AG04450 (cell line): ENCODE measurements at places on chromosomes 3 and 15.

GRCh38 chr3:50347187-50347813 is 1.8 kb upstream of the ZMYND10 start:
- no peak for DNase-seq

- no peak for DNase-seq
Measured at GRCh38 chr3:128176276-128176833, 23.1 kb downstream of the EEFSEC start.

- DNase-seq = no peak
Measured at GRCh38 chr15:58369956-58370355, 61.8 kb upstream of the LIPC start.

GRCh38 chr3:101292027-101292426 is 28.3 kb downstream of the IMPG2 start:
- peak; percentile 8 for DNase-seq

DNA sequence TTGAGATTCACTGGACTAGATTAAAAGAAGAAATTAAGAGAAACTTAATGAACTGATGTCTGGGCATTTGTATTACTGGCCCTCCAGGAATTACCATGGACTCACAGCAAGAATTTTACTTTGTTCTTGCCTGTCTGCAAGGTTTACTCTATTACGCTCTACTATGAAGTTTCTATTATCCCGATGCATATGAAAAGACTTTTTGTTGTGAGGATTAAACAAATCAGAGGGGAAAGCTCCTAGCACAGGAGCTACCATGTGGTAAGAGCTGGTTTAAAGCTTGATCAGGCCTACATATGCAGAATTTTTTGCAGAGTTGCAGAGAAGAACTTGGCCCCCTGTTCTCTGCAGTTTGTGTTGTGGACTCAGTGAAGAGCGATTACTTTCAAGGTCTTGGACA is 61.7 kb upstream of the PTX3 start:
- no peak for DNase-seq

- peak; percentile 57 for DNase-seq
Measured at GRCh38 chr15:66815318-66815717, 113.3 kb downstream of the SMAD6 start.

DNA sequence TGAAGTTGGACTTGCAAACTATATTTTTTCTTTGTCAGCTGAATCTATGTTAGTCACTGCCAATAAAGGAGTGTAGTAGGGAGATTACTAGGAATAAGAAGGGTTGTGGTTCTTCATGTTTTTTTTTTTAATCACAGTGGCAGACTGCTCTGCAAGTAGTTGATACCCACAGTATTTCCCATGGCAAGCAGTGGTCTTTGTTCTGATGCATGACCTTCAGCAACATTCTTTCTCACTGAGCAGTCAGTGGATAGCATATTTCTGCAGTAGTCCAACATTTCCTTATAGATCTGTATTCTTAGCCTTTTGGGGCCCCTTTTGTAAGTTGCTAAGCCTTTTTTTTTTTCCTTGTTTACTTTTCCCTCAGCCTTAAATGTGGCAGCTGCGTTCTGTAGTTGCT is 151.1 kb downstream of the DOCK3 start:
- DNase-seq = no peak

GRCh38 chr15:85615930-85616329 is 178.8 kb downstream of the KLHL25 start:
- DNase-seq = no peak

DNA sequence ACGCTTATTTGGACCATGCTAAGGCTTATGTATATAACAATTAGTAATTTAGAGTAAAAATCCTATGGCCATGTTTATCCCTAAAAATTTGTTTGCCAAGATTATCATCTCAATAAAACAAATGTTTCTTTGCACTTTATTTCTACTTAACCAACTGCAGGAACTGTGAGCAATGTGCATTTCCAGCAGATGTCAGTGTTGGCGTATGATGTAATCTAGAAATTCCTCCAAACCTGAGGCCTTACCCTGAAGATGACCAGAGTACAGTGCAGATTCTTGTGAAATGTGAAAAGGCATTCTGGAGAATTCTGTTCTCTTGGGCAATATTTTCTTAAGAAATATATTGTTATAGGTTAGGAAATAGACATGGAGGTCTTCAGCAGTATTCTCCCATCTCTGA is 205.9 kb downstream of the MBNL1 start:
- DNase-seq = no peak

GRCh38 chr3:132180337-132180791 is 136.8 kb upstream of the ACP3 start:
- peak; percentile 20 for DNase-seq

DNA sequence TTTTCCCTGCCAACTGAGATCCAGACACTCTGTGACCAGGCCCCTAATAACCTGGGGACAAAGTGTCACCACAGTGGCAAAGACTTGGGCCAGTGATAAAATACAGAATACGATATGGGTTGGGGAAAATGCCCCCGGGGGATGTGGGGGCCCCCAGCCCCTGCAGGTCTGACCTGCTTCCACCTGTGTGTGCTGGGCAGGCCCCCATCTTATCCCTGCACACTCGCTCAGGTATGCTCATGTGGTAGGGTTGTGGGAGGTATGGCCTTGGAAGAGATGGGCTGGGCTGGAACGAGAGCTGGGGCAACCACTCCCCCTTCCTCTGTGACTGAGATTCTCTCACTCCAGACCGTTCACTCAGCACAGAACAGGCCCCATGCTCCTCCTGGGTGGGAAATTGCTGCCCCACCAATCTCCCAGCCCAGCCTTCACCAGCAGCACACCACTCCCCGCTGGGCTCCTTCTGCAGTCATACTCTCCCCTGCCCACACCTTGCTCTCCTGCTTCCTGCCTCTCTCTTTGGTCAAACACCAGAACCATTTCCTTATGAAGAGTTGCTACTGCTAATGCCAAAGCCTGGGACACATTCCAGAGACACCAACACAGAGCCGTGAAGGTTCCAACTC is 9.6 kb upstream of the CPEB1 start:
- DNase-seq = no peak

GRCh38 chr15:66587749-66588148 is 22.0 kb upstream of the LCTL start:
- no peak for DNase-seq

DNA sequence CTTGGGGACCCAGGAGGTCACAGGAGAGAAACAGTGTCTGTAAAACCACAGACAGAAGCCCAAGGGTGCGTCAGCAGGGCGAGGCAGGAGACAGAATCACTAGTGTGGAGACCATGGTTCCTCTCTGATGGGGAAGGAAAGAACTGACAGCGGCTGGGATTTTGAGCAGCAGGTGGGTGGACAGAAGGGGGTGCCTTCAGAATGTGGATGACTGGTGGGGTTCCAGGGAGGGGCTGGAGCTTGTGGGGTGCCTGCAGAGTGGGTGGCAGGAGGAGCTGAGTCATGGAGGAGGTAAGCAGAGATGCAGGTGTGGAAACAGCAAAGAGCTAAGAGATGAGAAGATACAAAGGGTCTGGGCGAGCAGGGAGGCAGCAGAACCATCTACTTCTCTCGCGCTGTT is 124.2 kb downstream of the GABRB3 start:
- DNase-seq = no peak

- DNase-seq = no peak
Measured at GRCh38 chr3:122003112-122003511, 18.9 kb downstream of the ILDR1 start.

DNA sequence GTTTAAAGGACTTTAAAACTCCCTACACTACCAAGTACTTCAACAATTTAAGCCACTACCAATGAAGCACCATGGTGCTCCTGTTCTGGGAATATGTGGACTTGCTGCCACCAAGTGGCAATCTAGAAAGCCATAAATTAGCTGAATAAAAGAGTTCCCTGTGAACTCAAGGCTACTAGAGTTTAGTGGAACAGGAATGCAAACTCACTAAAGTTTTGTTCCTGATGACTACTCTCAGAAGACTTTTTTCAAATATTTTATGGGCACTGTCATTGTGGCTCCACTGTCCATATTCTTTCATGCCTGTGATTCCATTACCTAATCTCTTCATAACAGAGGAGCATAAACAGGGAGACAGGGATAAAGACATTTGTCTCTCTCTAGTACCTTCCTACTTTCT is 63.9 kb downstream of the TMCC1 start:
- peak; percentile 82 for DNase-seq
